ENCODE measurements at places on chromosomes 7 and 10.

- DNase-seq, result no peak
Measured at GRCh38 chr7:125386211-125386610, 456.6 kb upstream of the POT1 start.

GRCh38 chr10:76880931-76881330 lies 756.7 kb downstream of the KCNMA1 start:
- no peak for DNase-seq

DNA sequence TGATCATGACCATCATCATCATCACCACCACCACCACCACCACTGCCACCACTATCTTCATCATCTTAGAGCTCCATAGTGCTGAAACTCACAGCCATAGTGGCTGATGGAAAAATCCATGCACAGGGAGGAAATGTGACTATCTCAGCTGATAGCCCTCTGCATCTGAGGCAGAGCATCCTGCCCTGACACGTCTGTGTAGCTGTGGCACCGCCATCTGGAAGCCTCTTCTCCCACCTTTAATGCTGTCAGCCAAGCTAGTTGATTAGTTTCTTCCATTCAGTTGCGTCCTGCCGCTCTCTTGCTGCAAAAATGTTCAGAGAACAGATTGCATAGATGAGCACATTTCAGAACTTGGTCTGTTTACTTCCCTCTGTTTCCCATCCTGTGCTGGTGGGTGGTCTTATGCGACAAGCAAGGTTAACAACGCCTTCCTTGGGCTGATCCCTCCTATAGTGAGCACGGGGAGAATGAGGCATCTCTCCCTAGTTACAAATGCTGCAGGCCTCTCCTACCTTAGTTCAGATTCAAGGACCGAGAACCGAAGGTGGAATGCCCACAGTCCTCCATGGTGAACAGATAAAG lies 478.6 kb downstream of the PLXNA4 start:
- no peak for DNase-seq

DNA sequence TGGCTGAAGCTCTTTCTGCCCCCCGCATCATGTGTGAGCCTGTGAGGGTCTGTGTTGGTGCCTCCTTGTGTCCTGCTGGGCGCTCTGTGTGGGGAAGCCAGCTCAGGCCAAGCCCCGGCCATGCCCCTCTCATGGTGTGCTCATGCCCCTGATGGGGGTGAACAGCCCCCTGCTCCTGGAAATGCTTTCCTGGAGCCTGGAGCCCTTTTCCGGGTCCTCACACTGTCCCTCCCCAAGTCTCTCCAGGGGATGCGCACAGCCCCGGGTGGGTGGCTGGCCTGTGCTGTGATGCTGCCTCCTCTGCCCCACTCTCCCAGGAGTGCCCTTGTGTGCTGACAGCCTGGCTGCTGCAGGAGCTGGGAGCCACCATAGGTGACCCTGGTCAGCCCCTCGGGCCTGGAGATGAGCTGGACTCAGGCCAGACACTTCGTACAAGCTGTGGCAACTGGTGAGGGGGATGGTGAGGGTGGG lies 20.8 kb upstream of the ZNF862 start:
- no peak for DNase-seq

DNA sequence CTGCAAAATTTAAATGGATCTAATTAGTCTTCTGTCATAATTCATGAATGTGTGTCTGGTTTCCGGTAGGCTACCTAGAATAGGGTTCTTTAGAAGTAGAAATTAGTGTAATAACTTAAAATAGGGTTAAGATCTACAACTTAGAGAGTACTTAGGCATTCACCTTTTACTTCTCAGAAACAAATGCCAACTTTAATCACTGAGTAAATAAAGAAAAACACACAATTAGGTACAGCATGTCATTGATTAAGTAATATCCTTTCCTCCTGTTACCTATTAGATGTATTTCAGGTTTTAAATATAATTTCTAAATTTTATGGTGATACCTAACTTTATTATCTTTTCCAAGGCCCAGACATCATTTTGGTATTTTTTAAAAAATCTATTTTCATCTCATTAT lies 9.3 kb downstream of the ANKRD7 start:
- no peak for DNase-seq

DNA sequence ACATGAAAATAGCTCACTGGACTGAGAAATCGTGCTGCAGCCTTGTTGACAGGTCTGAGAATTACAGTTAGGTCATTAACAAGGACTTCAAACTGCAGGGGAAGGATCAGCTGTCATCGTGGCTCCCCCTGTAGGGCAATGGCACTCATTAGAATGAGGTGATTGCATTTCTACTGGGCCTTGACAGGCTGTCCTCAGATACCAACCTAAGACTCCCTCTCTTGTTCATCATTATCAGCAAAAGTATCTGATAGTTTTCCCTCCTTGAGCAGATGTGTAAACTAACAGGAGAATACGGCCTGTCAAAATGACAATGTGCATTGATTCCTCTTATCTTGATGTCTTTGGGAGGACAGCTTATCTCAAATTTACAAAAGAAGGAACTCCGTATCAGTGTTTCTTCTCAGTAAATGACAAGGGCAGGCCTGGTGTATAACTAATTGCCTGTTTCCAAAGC lies 648.5 kb upstream of the LRRN3 start:
- DNase-seq, result no peak

GRCh38 chr7:47228386-47229014 lies 353.4 kb downstream of the TNS3 start:
- DNase-seq, result no peak

Measured in SIG-M5 (cell line).